NCI-H446 (cell line): ENCODE measurements at places on chromosomes 12 and 14.

DNA sequence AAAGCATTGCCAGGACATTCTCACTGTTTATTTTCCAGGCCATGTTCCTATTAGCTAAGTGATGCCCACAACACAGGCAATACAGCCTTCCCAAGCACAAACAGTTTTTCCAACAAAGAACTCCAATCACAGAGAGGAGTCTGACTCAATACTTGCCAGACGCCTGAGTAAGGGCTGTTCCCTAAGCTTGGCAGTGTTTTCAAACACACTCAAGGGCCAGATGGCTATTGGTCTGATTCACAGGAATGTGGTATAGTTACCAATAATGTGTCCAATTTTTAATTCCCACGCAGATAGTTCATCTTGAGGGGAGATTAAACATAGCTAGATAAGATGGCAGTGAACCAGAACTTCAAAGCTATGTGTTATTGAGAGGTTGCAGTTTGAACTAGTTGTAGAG, 381.0 kb downstream of the SNAPC1 start:
- no peak for DNase-seq

DNA sequence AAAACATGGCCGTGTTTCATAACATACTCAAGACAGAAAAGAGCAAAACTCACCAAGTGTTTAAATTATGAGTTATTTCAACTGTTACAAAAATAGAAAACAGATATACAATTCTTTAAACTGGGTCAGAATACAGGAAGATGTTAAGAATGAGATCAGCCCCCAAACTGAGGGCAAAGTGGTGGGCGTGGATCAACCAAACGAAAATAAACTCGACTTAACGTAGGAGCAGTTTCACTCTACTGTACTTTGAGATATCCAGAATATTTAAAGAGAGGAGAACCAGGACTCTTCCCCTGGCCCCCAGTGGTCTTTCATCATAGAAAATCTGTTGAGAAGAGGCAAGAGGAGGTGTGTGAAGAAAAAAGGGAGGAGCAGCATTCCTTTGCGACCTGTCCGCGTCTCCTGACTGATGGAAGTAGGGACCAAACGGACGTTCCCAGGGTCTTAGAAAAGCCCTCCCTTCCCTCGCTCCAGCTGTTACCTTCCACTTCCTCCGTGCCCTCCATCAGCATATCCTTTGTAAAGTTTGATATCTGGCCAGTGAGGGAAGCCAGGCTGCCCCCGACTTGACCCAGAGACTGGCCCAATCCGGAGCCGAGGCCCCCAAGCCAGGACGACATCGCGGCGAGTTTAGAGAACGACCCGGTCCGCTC, 668 bp downstream of the TRIP11 start:
- peak; percentile 38 for DNase-seq

DNA sequence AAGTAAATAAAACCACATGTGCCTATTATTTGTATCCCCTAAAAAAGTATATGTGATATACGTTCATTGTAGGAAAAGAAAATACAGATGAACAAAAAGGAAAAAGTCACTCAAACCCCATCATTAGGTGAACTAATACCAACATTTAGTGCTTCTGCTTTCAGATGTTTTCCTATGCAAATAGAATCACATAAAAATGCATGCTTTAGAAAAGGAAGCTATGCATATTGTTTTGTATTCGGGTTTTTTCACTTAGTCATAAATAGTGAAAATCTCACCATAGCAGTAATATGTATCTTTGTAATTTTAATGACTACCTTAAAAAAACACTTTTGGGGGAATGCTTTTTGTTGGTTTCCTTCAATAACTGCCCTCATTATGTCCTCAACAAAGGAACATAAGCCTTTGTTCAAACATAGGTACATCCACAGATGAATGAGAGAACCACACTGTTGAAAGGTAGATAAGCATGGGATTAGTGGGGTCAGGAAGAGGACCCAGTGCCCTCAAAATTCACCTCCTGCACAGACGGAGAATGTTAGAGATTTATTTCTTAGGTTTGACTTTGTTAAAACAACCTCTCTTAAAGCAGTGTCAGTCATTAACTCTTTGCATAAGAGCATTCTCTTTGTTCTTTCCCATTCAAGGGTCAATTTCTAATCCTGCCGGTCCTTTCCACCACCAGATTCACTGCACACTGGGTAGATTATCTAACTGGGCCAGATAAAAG, 6.5 kb downstream of the AMDHD1 start:
- DNase-seq, result no peak

DNA sequence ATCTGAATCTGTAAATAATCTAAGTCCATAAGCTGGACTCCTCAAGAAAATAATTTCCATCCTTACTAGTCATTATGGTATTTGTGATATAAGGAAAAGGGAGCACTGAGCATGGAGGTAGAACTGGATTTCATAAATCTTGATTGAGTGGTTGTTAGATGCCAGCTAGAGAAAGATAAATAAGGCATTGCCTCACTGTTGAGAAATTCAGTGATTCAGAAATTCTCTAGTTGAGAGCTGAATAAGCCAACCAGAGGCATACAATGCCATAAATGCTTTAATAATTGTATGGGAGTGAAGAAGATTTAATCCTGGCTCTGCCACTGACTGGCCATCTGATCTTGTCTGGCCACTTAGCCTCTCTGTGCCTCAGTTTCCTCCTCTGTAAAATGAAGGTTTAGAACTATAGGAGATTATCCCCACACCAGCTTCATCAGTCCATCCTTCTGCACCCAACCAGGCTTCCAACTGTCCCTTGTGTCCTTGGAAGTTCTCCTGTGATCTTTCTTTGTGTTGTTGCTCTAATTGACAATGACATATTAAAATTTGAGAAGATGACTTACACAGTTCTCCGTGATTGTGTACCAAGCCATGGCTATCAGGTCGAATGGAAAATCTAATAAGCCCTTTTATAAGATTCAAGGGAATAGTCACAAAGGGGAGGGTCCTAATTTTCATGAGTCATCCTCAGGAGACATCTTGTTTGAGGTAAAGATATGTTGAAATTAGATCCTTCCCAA, 394.3 kb downstream of the EGLN3 start:
- DNase-seq, result no peak

DNA sequence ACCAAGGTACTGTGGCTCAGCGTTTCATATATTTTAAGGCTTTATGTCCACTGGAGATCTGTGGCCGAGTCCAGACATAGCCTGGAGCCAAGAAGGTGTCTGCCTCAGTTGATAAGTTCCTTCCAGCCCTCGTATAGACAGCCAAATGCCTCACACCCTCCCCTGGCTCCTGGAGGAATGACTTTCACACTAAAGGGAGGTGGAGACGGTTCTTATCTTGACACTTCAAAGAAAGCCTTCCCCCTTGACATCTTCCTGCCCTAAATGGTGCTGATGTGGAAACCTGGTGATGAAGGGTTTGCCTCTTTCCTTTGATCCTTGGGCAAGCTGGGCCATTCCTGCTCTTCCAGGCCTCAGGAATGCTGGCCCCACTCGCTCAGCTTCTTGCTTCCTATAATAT, 474.8 kb upstream of the TBX3 start:
- no peak for DNase-seq

DNA sequence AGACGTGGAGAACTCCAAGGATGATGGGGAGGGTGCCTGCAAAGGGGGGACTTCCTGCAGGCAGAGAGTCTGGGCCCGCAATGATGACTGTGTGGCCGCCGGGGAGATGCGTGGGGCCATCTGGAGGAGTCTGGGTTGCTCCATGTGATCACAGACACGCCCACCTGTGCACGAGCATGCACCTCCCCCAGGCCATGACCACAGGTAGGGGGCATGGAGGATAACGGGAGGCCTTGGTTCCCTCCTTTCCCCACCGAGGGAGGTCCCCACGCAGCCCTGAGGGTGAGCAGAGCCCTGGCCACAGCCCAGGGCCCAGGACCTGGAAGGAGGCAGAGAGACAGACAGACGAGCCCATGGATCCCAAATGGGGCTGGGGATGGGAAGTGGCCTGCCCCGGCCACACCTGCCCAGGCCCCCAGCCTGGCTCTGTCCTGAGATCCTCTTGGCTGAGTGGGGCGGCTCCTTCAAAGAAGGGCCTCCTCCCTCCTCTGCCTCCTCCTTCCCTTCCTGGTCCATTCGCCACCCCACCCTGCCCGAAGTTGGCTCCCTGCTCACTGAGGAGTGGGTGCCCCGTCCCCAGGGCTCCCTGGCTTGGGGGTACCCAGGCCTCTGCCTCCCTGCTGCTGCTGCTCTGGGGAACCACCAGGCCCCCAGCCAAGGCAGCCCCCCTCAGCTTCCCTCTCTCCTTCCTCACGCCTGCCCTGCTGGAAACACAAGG, 138.2 kb downstream of the CALM1 start:
- no peak for DNase-seq

GRCh38 chr12:29503283-29503682, 5.8 kb upstream of the OVCH1 start:
- no peak for DNase-seq

GRCh38 chr14:30194741-30195148, 267.1 kb upstream of the PRKD1 start:
- DNase-seq, result peak; percentile 18

GRCh38 chr12:109125791-109126190, 9.4 kb downstream of the ACACB start:
- DNase-seq, result no peak

GRCh38 chr12:109736552-109737108, 23.0 kb downstream of the FAM222A start:
- no peak for DNase-seq

DNA sequence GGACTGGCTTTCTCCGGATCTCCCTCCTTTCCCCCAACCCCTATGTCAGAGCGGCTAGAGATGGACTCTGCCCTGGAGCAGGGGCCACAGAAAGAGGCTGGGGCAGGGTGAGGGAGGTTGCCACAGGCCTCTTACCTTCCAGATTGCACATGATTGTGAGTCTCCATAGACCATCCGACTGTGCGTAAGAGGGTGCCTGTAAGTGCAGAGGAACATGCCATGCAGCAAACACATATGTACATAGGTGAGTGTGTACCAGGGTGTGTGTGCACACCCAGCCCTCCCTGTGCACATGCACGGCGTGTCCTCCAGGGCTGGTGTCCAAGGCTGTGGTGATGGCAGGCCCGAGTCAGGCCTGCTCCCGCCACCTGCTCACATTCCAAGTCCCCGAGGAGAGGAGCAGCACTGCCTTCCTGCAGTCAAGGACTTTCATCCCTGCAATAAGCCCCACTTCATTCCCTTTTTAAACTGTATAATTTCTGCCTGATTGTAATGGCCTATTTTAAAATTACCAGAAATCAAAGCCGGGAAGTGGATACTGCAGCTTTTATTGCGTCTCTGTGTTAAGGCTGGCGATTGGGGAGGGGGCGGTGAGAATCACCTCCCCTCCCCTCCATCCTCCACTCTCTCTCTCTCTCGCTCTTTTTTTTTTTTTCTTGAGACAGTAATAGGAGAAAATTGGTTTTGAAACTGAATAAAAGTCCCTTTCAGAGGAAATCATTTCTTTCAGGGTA, 28.5 kb downstream of the FAM222A start:
- DNase-seq, result no peak

- peak; percentile 90 for DNase-seq
Measured at GRCh38 chr12:112855375-112855774, 51.4 kb upstream of the OAS1 start.

GRCh38 chr14:104870368-104871144, 5.5 kb downstream of the CEP170B start:
- DNase-seq, result no peak

DNA sequence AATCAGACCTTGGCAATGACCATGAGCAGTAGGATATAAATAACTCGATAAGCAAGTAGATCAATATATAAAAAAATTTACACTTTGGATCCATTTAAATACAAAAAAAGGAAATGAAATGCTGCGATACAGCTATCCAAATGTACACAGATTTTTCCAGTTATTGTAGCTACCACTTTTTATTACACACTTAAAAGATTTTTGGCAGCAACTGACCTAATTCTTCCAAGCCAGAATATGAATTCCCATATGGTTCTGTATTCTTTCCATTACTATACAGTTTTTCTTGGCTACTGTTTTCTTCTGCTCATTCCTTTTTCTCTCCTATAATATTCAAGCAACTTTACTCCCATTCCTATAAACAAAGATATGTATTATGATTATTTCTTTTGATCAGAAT, 52.2 kb downstream of the TMTC1 start:
- DNase-seq, result no peak

- no peak for DNase-seq
Measured at GRCh38 chr12:1719139-1719538, 28.3 kb downstream of the ADIPOR2 start.

DNA sequence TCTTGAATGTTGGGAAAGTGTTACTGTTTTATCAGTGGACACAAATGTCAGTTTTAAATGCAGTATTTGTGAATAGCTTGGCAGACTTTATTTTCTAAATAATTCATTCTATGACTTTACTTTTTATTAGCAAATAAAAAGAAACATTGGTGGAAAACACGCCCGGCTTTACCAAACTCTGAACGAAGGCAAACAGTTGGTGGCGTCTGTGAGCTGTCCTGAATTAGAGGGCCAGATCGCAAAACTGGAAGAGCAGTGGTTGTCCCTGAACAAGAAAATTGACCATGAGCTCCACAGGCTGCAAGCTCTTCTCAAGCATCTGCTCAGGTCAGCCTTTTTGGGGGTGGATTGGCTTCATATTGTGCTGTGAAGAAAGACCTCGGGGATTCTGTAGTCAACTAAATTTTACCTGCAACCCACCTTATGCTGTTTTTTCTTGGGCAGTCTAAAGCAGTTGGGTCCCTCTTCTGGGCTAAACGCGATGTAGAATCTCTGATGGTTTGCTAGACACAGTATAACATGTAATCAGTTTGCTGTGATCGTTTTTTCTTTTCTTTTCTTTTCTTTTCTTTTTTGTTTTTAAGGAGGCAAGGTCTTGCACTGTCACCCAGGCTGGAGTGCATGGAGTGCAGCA, 156.4 kb downstream of the ESR2 start:
- no peak for DNase-seq

DNA sequence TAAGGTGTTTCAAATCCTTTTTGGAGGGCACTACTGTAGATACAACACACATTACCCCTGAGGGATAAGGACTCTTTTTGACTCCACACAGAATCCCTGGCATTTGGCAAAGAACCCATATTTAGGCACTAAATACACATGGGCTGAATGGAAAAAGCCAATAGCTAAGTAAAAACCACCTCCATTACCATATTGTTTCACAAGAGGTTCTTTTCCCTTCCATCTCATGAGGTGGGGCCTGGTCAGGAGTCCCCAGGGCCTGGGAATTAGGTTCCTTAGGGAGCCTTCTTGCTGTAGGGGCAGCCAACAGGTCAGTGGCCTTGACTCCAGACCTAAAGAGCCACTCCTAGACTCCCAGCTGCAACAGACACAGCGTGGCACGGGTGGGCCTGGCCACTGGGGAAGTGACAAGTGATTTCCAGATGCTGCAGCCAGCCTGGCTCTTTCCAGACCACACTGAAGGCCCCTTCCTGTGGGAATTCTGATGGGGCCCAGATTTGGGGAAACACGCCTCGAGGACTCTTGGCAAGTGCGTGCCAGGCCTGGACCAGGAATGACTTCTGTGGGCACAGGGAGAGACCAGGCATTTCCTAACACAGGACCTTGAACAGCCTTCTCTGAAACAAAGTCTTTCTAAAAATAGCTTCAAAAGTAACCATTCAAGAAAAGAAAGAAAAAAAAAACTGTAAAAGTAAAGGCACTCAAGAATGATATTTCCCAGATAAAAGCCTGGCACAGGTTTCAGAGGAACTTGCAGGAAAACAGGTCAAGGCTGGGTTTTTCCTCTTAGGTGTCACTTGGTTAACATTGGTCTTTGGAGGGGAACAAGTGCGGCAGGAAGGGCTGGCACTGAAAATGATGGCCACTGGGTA, 18.1 kb downstream of the SSH1 start:
- DNase-seq, result no peak

GRCh38 chr14:93395231-93395630, 35.5 kb upstream of the UNC79 start:
- DNase-seq, result no peak

- DNase-seq, result no peak
Measured at GRCh38 chr12:68367903-68368302, 35.7 kb upstream of the MDM1 start.
